ENCODE measurements at places on chromosomes 6 and 20. TPM values are rescaled to one million over a fixed set of nuclear protein-coding genes. Genes with fewer than 3 reads are reported as not detected.

The LY6G6F gene
- not detected for total RNA-seq

The MRPS18B gene
- total RNA-seq = 72.7 TPM

The ETV7 gene
- 0.10 TPM for total RNA-seq

The MAS1 gene
- not detected for total RNA-seq
